Placental epithelial cell (primary cell): ENCODE measurements at places on chromosomes 4 and X. TPM values are rescaled to one million over a fixed set of nuclear protein-coding genes. Genes with fewer than 3 reads are reported as not detected.

MAGEA4 gene
- not detected in 2 replicates for total RNA-seq

PDLIM5 gene
- 174 and 203 TPM in 2 replicates for total RNA-seq

AADAT gene
- 13.0 and 18.8 TPM in 2 replicates for total RNA-seq

AR gene
- under 0.01 TPM in 1 of 2 replicates, not detected in the other for total RNA-seq

FRG2 gene
- not detected in 2 replicates for total RNA-seq

OTUD6A gene
- not detected in 2 replicates for total RNA-seq

PABPC1L2B gene
- total RNA-seq: not detected in 2 replicates

CYLC1 gene
- not detected in 2 replicates for total RNA-seq

KLHL4 gene
- 16.1 and 49.2 TPM in 2 replicates for total RNA-seq

RASL11B gene
- 0.22 TPM in 1 of 2 replicates, not detected in the other for total RNA-seq

CYSLTR1 gene
- total RNA-seq: not detected in 2 replicates

CPEB2 gene
- total RNA-seq: 12.6 and 18.1 TPM in 2 replicates

GPRASP2 gene
- total RNA-seq: 8.0 and 11.4 TPM in 2 replicates

PDZD4 gene
- total RNA-seq: 0.39 TPM in 1 of 2 replicates, not detected in the other

NMU gene
- total RNA-seq: not detected in 2 replicates

TMEM187 gene
- total RNA-seq: 9.0 and 9.4 TPM in 2 replicates

SNX12 gene
- 81.3 and 95.1 TPM in 2 replicates for total RNA-seq

TBC1D8B gene
- 7.9 and 8.8 TPM in 2 replicates for total RNA-seq

OTC gene
- not detected in 2 replicates for total RNA-seq

DMP1 gene
- total RNA-seq: not detected in 2 replicates

MSANTD1 gene
- 1.7 and 2.7 TPM in 2 replicates for total RNA-seq

GABRG1 gene
- not detected in 2 replicates for total RNA-seq

GAGE10 gene
- total RNA-seq: not detected in 2 replicates

TMEM154 gene
- 7.1 and 10.2 TPM in 2 replicates for total RNA-seq

CLGN gene
- total RNA-seq: not detected in 2 replicates

RHOXF2 gene
- total RNA-seq: not detected in 2 replicates

LRCH2 gene
- total RNA-seq: under 0.01 and 0.11 TPM in 2 replicates

CXCL5 gene
- under 0.01 TPM in 1 of 2 replicates, not detected in the other for total RNA-seq

CFI gene
- not detected in 2 replicates for total RNA-seq

SMS gene
- total RNA-seq: 141 and 221 TPM in 2 replicates

INTU gene
- 13.0 and 13.8 TPM in 2 replicates for total RNA-seq

CCSER1 gene
- total RNA-seq: 20.0 and 26.9 TPM in 2 replicates

GPAT3 gene
- 1.7 and 2.4 TPM in 2 replicates for total RNA-seq

TMPRSS11F gene
- 0.76 and 1.2 TPM in 2 replicates for total RNA-seq

ATP6AP2 gene
- 75.0 and 94.6 TPM in 2 replicates for total RNA-seq
